ENCODE measurements at places on chromosomes 6 and 20.

GRCh38 chr6:45665859-45666258 lies 288.1 kb upstream of the SUPT3H start:
- DNase-seq = no peak

- no peak for DNase-seq
Observed at GRCh38 chr6:32613475-32613874, 23.7 kb upstream of the HLA-DQA1 start.

- DNase-seq = no peak
Observed at GRCh38 chr6:13470238-13471140, 16.9 kb downstream of the GFOD1 start.

DNA sequence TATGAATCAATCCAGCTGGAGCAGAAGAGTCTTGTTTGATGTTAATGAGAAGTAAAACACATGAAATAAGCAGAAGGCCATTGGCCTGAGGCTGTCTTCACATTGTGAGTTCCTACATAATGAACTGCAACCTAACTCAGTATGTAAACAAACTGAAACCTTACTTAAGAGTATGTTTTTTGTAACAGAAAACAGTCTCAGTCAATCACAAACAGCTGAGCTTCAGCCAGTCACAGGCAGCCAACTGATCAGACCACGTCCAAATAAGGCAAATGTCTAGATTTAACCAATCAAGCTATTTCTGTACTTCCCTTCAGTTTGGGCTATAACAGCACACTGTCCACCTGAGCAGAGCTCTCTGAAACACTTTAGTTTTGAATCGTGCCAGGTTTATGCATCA lies 234.7 kb downstream of the TRDN start:
- DNase-seq = no peak

DNA sequence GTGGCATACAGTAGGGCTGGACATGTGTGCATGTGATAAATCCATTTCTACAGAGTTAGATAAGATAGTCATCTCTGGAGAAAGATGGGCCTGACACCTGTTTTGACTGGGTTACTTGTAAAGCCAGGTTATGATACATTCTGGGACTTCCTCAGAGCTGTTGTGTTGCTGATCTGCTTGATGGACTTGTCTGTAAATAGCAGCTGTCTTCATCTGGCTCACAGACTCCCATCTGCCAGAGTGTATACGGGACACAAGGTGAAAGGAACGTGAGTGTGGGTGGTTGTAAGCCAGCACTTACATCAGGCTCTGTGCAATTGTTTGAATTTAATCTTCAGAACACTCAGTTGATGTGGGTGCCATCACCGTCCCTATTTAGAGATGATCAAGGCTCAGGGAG lies 49.8 kb downstream of the ZDHHC14 start:
- no peak for DNase-seq

DNA sequence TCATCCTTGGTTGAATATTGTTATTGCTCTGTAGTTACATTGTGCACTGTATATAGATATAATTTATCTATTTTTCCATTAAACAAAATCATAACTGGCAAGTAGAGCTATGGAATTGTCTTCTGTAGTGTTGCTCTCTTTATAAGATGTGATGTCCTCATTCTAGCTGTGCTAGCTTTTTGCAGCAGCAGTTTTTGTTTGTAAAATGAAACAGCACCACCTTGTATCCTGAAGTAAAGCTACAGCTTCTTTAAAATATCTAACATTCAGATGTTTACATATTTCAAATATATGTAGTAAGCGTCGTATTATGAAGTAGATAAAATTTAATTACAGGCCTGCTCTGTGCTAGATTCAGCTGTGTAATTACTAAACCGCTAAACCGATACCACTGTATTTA lies 328.8 kb upstream of the MANEA start:
- no peak for DNase-seq

- DNase-seq = peak; percentile 48
Observed at GRCh38 chr20:47691625-47692024, 93.7 kb downstream of the SULF2 start.
